ENCODE measurements at places on chromosomes 5 and 9. TPM values are rescaled to one million over a fixed set of nuclear protein-coding genes. Genes with fewer than 3 reads are reported as not detected.

GRCh38 chr9:127204771-127205470 is 59.7 kb upstream of the GARNL3 start:
- H3K4me1 ChIP-seq: no peaks in the 10 kb centered on the region
- H3K27me3 ChIP-seq: peaks cover 3% of the 10 kb centered on the region
- no peak overlapping the region for H3K27ac ChIP-seq
- no peak overlapping the region for H3K4me3 ChIP-seq

DNA sequence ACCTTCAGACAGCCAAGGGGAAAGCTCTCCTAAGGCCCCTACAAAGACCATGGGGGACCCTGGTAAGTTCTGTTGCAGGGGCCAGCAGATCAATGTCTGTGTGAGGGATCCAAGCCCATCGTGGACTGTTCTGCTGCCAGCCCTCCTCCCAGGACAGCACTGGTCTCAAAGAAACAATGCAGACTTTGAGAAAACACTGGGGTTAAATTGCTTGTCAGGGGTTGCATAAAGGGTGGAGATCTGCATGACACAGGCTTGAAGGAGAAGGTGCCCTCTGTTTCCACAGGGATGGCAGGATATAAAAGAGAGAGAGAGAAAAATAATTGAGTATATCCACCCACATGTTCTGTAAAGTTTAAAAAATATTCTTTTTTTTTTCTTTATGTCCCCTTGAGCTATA is 157.6 kb upstream of the TBC1D2 start:
- no peak for DNase-seq
- no peak overlapping the region for H3K4me3 ChIP-seq
- H3K36me3 ChIP-seq: no peaks in the 10 kb centered on the region
- peaks cover 6% of the 10 kb centered on the region for H3K4me1 ChIP-seq
- no peaks in the 10 kb centered on the region for H3K27me3 ChIP-seq
- H3K27ac ChIP-seq: no peak overlapping the region

The NUTM2F gene
- not detected for total RNA-seq

The LHFPL2 gene
- total RNA-seq: 0.30 TPM

The LSM11 gene
- 9.2 TPM for total RNA-seq

The PCDHGA7 gene
- total RNA-seq: 0.05 TPM

DNA sequence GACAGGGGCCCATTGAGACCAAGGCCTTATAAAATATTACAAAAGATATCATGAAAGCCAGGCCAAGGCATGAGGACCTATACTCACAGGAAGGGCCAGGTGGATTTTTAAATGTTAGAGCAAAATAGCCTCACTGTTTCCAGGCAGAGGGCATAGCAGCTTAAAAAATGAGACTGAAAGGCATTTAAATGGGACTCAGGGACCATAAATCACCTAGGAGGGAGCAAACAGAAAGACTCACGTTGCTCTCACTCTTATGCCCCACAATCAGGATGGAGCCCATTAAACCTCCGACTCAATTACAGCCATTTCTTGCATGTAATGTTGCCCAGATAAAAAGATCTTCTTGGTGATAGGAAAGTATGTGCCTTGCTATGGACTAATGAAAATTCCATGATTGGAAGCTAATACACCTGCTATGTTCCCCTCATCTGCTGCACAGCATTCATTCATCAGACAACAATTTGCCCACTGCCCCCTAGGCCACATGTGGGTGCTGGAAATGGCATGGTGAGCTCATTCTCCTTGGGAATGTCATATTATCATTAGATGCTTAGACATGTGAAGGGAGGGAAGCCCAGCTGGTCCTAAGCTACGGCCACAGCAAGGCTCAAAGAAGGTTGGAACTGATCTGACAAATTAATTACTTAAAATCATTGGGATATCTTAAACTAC is 128.6 kb upstream of the GRIA1 start:
- peaks cover 16% of the 10 kb centered on the region for H3K4me1 ChIP-seq
- H3K27ac ChIP-seq: no peak overlapping the region
- H3K36me3 ChIP-seq: peaks cover 1% of the 10 kb centered on the region
- H3K4me3 ChIP-seq: no peak overlapping the region
- no peak for DNase-seq

- no peaks in the 10 kb centered on the region for H3K27me3 ChIP-seq
- H3K4me3 ChIP-seq: no peak overlapping the region
- no peak overlapping the region for H3K27ac ChIP-seq
- peaks cover 57% of the 10 kb centered on the region for H3K36me3 ChIP-seq
- peak; percentile 55 for DNase-seq
- peaks cover 27% of the 10 kb centered on the region for H3K4me1 ChIP-seq
Measured at GRCh38 chr5:387491-388265, 55.3 kb upstream of the EXOC3 start.

The FBP2 gene
- not detected for total RNA-seq

The ADGRV1 gene
- 0.63 TPM for total RNA-seq

DNA sequence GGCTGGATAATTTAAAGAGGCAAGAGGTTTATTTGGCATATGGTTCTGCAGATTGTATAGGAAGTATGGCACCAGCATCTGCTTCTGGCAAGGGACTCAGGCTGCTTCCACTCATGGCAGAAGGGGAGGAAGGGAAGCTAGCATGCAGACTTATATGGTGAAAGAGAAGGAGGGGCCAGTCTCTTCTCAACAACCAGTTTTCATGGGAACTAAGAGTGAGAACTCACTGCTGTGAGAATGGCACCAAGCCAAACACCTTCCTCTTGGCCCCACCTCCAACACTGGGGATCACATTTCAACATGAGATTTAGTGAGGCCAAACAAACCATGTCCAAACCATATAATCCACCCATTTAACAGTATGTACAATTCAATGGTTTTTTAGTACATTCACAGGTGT is 113.3 kb upstream of the SHB start:
- H3K36me3 ChIP-seq: no peaks in the 10 kb centered on the region
- H3K27me3 ChIP-seq: peaks cover 2% of the 10 kb centered on the region
- H3K4me3 ChIP-seq: no peak overlapping the region
- H3K27ac ChIP-seq: no peak overlapping the region
- DNase-seq: no peak
- H3K4me1 ChIP-seq: peaks cover 2% of the 10 kb centered on the region

The ZNF879 gene
- total RNA-seq: 3.8 TPM

The TSSK1B gene
- not detected for total RNA-seq

The ANKRD20A1 gene
- total RNA-seq: 1.2 TPM

The TCF7 gene
- 113 TPM for total RNA-seq

The MAMDC2 gene
- not detected for total RNA-seq

DNA sequence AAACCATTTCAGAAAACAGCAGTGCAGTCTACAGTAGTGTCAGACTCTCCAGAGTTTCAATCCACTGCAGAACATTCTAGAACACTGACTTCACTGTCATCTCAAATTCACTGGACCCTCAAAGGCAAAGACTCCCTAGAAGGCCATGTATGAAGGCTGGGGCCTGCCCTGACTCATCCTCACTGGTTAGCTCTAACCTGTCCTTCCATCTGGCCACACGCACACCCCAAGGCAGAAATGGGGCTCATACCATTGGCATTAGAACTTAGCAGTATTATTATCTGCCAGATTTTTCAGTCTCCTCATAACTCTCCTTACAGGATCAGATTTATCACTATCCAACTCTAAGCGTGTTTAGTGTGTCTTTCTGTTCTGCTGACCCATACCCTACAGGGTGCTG is 20.4 kb downstream of the S1PR3 start:
- peaks cover 11% of the 10 kb centered on the region for H3K27me3 ChIP-seq
- DNase-seq: no peak
- no peak overlapping the region for H3K4me3 ChIP-seq

DNA sequence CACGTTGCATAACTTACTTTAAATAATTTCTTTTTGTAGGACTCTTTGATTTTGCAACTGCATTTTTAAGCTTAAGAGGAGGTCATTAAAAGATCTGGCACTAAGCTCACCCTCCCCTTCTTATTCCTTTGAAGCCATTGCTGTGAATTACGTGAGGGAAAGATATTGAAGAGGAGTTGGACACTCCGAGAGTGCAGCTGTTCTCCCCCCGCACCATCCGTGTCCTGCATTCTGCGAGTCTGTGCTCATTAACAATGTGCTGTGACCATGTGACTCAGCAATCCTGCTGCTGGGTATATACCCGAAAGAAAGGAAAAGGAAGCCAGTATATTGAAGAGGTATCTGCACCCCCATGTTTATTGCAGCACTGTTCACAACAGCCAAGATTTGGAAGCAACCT is 40.0 kb downstream of the NXNL2 start:
- no peak for DNase-seq
- peaks cover 6% of the 10 kb centered on the region for H3K4me1 ChIP-seq
- no peak overlapping the region for H3K4me3 ChIP-seq
- no peak overlapping the region for H3K27ac ChIP-seq

GRCh38 chr9:99823681-99824377 is 2.1 kb downstream of the NR4A3 start:
- H3K27ac ChIP-seq: peak overlapping the region; percentile 91
- H3K4me1 ChIP-seq: peaks cover 61% of the 10 kb centered on the region
- peaks cover 50% of the 10 kb centered on the region for H3K36me3 ChIP-seq
- peak overlapping the region; percentile 99 for H3K4me3 ChIP-seq
- peak; percentile 85 for DNase-seq

DNA sequence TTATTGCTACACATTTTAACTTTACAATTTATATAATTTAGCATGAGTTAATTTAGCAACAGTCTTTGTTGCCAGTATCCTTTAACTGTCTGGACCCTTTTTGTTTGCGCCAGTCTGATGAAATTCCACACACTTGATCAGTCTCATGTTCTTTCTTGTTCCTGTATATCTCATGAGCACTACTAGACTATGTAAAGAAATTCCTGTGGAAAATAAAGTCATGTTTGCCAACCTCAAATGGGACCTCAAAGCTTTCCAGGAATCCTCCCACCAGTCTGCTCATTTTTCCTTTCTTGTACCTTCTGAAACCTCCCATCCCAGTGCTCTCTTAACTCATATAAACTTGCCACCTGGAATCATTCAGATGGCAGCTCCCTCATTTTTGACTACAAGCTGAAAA is 8.0 kb downstream of the DMXL1 start:
- H3K27ac ChIP-seq: peak overlapping the region; percentile 86
- no peak for DNase-seq
- no peaks in the 10 kb centered on the region for H3K27me3 ChIP-seq
- H3K4me1 ChIP-seq: peaks cover 39% of the 10 kb centered on the region
- peaks cover 10% of the 10 kb centered on the region for H3K36me3 ChIP-seq

GRCh38 chr5:63961598-63962161 is 565 bp downstream of the HTR1A start:
- peaks cover 3% of the 10 kb centered on the region for H3K36me3 ChIP-seq
- no peak for DNase-seq
- no peaks in the 10 kb centered on the region for H3K4me1 ChIP-seq
- H3K27ac ChIP-seq: no peak overlapping the region
- H3K4me3 ChIP-seq: no peak overlapping the region

DNA sequence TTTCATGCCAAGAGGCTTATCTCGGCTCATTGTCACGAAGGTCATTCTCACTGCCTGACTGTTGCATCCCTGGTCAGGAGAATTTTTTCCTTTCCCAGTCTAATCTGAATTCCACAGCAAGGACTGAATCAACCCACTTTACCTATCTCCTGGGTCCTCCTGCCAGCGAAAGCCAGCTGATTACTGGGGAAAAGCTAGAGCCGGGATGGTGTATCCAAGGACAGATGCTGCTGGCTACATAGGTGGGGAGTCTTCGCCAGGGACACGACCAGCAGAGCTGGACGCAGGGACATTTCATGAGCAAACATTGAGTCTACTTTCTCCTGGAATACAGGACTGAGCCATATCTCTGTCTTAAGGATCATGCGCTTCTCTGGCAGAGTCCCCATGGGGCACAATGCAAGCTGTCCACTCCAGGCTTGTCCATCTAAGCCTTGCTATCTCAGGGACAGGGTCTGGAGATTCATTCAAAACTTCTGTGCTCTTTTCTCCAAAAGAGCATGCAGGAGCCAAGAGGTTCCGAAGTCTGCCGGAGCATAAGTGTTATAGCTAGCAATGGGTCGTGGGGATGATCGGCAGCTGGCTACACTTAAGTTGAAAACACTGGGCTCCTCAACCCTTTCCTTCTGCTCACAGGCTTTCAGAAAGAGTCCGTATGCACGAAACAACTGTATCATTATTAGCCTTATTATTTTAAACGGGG is 6.5 kb upstream of the HAND1 start:
- H3K27ac ChIP-seq: peak overlapping the region; percentile 77
- peaks cover 7% of the 10 kb centered on the region for H3K4me1 ChIP-seq
- H3K4me3 ChIP-seq: no peak overlapping the region
- DNase-seq: no peak
- H3K27me3 ChIP-seq: peaks cover 82% of the 10 kb centered on the region

DNA sequence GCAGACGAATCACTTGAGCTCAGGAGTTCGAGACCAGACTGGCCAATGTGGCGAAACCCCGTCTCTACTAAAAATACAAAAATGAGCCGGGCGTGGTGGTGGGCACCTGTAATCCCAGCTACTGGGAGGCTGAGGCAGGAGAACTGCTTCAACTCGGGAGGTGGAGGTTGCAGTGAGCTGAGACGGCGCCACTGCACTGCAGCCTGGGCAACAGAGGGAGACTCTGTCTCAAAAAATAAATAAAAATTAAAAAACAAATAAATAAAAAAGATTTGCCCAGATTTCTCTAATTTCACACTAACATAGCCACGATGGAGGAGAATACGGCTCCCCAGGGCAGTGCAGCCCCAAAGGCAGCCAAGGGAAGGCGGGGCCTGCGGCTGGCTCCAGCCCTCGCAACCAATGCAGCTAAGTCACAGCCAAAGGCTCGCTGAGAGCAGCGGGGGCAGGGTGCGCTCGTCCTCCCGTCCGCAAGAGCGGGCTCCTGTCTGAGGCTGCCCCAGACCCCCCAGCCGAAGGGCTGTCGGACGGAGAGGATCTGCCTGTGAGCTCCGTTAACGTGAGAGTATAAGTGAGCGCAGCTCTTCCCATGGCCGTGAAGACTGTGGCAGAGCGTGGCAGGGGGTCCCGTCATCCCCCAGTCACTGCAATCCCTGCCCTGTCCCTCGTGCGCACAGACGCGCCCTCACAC is 43.5 kb downstream of the SLC12A7 start:
- no peaks in the 10 kb centered on the region for H3K4me1 ChIP-seq
- H3K27me3 ChIP-seq: no peaks in the 10 kb centered on the region
- H3K4me3 ChIP-seq: no peak overlapping the region
- DNase-seq: no peak
- peaks cover 9% of the 10 kb centered on the region for H3K36me3 ChIP-seq
- no peak overlapping the region for H3K27ac ChIP-seq

DNA sequence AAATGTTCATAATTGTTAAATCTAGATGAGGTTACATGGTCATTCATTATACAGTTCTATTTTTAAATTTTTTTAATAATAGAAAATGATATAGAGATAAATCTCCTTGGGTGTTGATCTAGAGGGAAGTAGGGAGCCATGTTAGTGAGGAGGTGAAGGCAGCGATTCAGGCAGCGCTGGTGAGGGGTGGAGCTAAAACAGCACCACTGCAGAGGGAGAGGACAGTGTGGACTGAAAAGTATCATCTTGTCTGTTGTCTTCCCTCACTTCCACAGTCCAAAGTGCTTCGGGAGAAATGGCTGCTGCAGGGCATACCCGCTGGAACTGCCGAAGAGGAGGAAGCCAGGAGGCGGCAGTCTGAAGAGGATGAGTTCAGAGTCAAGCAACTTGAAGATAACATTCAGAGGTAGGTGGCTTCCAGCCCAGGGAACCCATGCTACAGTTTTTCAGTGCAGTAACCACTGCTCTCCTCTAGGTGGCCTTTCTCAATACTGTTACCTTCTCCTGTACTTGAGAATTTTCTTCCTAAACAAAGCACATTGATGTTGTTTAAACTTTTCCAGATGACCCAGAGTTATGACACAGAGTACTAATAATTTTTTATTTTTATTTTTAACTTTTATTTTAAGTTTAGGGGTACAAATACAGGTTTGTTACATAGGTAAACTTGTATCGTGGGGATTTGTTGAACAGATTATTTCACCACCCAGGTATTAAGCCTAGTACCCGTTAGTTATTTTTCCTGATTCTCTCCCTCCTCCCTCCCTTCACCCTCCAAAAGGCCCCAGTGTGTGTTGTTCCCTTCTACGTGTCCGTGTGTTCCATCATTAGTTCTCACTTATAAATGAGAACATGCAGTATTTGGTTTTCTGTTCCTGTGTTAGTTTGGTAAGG is 100.5 kb downstream of the PALM2AKAP2 start:
- H3K27ac ChIP-seq: no peak overlapping the region
- peaks cover 7% of the 10 kb centered on the region for H3K36me3 ChIP-seq
- peaks cover 29% of the 10 kb centered on the region for H3K4me1 ChIP-seq
- peaks cover 3% of the 10 kb centered on the region for H3K27me3 ChIP-seq
